Kidney (tissue), 22 donors: ENCODE measurements at places on chromosomes 1 and 21.
A peak's percentile ranks its signal among the peaks of the same experiment; 100 is the strongest.

DNA sequence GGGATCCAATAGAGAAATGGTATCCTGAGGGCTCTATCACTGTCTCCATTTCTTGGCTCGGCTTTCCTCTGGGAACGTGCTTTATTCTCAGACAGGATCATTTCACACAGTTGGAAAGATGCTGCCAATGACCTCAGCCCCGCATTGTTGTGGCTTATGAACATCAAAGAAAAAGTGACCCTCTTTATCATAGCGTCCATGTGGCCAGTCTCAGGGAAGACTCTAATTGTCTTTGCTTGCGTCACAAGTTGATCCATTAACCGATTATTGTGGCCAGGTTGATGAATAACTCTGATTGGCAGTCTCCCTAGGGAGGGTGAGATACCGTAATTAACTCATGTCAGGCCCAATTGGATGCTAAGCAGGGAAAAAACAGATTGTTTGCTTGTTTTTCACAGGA, 10.4 kb upstream of the TMEM9 start:
- DNase-seq: no peak

DNA sequence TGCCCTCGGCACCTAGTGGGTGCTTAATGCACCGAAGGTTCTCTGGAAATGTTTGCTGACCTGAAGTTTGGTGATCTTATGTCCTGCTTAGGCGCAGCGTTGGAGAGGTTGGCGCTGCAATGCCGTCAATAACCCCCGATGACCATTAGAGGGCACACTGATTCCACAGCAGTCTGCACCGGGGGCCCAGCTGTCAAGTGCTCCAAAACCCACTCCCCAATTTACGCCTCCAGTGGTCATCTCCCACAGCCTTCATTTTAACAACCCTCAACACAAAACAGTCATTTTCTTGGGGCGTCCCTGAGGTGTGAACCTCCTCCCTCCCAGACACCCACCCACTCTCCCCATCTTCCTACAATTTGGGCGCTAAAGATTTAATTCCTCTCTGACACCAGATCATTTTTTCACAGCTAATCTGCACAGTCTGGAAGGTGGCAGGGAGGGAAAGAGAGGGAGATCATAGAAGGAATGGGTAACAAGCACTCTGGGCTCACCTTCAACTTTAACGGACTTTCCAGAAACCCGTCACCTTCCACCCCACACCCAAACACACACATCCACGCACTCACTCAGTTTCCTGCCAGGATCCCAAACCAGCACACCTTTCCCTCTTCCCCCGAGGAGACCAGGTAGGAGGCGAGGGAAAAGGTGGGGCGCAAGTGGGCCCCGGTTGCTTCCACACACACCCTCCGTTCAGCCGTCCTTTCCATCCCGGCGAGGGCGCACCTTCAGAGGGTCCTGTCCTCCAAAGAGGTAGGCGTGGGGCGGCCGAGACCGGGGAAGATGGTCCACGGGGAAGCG, 570 bp upstream of the NPR1 start:
- peak; percentile 73 for DNase-seq

DNA sequence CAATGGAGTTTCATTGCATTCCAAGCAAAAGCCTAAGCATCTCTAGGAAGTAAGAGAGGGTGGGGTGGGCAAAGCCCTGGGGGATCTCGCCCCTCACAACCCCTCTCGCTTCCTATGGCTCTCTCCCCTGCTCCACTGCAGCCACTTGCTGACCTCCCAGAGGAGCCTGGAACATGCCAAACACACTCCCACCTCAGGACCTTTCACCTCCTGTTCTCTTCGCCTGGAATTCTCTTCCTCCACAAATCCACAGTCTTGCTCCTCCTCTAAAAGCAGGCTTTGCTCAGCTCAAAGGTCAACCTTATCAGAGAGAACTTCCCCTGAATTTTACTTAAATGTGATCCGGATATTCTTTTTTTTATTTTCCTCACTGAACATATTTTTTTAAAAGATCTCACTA, 20.9 kb upstream of the SRRM1 start:
- DNase-seq: no peak

DNA sequence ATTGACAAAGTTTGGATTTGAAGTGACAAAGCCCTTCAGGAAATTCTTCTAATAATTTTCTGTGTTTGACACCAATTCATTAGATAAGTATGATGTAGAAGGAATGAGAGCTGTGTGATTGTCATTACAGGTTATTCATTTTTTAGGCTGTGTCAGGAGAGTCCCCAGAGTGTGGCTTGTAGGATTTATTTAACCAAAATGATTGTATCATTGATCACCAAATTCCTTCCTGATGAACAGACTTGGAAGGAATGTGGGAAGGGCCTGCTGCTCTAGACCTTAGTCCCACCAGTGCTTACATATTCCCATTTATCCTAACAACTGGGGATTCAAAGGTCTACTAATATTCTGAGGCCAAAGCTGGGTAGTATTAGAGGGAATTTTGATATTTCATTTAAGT, 383.3 kb upstream of the KAZN start:
- DNase-seq: no peak

- DNase-seq: peak; percentile 39
Measured at GRCh38 chr1:202210385-202210784, 16.8 kb downstream of the LGR6 start.

DNA sequence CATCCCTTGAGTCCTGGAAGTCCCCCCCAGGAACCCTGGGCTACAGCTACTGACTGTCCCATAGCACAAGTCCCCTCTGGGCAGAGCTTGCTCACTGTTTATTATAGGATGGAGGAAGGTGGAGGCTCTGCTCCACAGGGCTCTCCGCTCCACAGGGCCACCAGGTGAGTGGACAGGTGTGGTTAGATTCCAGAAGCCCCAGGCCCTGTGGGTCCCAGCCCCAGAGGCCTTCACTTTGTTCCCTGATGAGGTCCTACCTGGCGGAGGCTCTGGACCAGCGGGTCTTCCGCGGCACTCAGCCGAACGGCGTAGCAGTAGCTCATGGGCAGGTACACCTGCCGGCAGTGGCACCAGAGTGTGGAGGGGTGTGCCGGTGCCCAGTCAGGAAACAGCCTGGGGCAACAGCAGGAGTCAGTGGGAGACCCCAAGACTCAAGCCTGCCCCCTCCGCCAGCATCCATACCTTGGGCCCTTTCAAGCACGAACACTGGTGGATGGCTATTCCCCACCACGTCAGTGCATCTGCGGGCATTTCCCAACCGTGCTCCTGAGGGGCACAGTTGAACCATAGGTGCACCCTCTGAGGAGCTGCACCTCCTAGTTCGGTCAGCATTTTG, 12.3 kb downstream of the LSS start:
- DNase-seq: no peak
